ENCODE measurements at places on chromosomes 16 and 17.

- DNase-seq, result no peak
- no peaks in the 10 kb centered on the region for H3K36me3 ChIP-seq
- H3K4me1 ChIP-seq, result peaks cover 25% of the 10 kb centered on the region
- H3K4me3 ChIP-seq, result peak overlapping the region; percentile 50
- H3K27me3 ChIP-seq, result peaks cover 4% of the 10 kb centered on the region
Measured at GRCh38 chr17:78923660-78924453, 1.3 kb downstream of the TIMP2 start.

- peak overlapping the region; percentile 52 for H3K4me3 ChIP-seq
- no peaks in the 10 kb centered on the region for H3K36me3 ChIP-seq
- peaks cover 9% of the 10 kb centered on the region for H3K4me1 ChIP-seq
- no peak for DNase-seq
Measured at GRCh38 chr17:35345445-35345925, 27.9 kb downstream of the SLFN11 start.

- no peak for DNase-seq
- no peaks in the 10 kb centered on the region for H3K36me3 ChIP-seq
- H3K4me3 ChIP-seq, result no peak overlapping the region
- H3K27me3 ChIP-seq, result no peaks in the 10 kb centered on the region
- H3K27ac ChIP-seq, result no peak overlapping the region
- no peaks in the 10 kb centered on the region for H3K4me1 ChIP-seq
Measured at GRCh38 chr16:54398986-54399385, 112.4 kb upstream of the IRX3 start.

- H3K4me1 ChIP-seq, result peaks cover 26% of the 10 kb centered on the region
- H3K27me3 ChIP-seq, result no peaks in the 10 kb centered on the region
- H3K4me3 ChIP-seq, result no peak overlapping the region
- no peak for DNase-seq
- H3K27ac ChIP-seq, result no peak overlapping the region
Measured at GRCh38 chr17:77313831-77314230, 173.1 kb downstream of the SEC14L1 start.

- no peak overlapping the region for H3K4me3 ChIP-seq
- no peak for DNase-seq
- H3K27me3 ChIP-seq, result no peaks in the 10 kb centered on the region
- H3K36me3 ChIP-seq, result no peaks in the 10 kb centered on the region
Measured at GRCh38 chr16:88759245-88759975, 25.6 kb downstream of the PIEZO1 start.

GRCh38 chr17:5416901-5417300, 2.6 kb downstream of the NUP88 start:
- peak overlapping the region; percentile 97 for H3K27ac ChIP-seq
- no peak for DNase-seq
- peaks cover 34% of the 10 kb centered on the region for H3K36me3 ChIP-seq
- H3K27me3 ChIP-seq, result no peaks in the 10 kb centered on the region

- no peak for DNase-seq
- H3K36me3 ChIP-seq, result no peaks in the 10 kb centered on the region
- no peaks in the 10 kb centered on the region for H3K27me3 ChIP-seq
- H3K4me3 ChIP-seq, result peak overlapping the region; percentile 96
- H3K27ac ChIP-seq, result peak overlapping the region; percentile 76
- H3K4me1 ChIP-seq, result peaks cover 12% of the 10 kb centered on the region
Measured at GRCh38 chr17:43125967-43126910, 1.1 kb upstream of the BRCA1 start.

DNA sequence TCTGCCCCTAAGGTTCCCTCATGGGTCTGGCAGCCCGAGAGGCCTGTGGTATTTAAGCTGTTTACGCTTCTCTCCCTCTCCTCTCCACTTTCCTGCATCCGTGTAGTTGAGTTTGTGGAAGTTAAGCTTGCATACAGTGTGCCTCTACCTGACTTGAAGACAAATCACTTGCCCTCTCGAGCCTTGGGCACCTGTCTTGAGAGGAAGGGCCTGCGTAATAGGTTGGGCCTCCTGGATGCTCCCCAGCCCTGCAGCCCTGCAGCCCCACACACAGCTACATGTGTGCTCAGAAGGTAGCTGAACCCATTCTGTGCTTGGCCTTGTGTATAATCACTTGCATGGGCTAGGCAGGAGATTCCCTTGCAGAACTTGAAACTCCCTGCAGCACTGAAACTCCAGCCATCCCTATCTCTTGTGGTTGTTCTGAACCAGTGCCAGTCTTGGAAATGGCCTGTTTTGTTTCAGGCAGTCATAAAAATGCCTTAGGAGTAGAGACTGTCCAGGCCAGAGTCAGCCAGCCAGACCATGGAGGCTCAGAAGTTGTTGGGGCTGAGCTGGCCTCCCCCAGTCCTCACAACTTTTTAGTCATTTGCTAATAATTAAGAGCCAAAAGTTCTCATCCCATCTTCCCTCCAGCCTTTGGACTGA, 134.6 kb downstream of the CLEC16A start:
- H3K36me3 ChIP-seq, result no peaks in the 10 kb centered on the region
- H3K27me3 ChIP-seq, result no peaks in the 10 kb centered on the region
- H3K27ac ChIP-seq, result peak overlapping the region; percentile 25
- no peak overlapping the region for H3K4me3 ChIP-seq

DNA sequence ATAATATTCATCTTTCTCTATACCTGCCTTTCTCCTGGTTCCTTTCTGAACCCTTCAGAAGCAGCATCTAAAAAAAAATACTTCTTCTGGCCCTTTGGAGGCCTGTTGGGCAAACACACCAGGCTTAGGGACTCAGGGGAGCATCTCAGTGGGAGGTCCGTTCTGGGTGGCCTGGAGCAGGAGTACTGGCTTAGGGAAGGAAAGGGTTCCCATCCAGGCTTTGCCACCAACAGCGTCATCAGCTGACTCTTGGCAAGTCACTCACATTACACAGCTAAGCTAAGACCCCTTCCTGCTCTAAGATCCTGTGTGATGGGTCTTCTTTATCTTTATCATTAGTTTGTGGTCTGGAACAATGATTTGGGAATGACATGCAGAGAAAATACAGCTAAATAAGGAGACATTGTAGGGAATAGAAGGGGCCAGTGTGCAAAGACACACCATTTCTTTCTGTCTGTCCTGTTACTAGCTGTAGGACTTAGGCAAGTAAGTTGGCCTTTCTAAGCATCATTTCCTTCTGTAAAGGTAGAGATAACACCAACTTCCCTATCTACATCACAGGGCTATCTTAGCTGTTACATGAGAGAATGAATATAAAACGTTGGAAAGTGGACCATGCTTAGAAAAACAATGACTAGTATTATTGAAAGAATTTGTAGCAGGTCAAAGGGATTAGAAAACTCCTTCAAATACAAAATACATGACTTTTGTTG, 9.9 kb downstream of the PCTP start:
- H3K4me3 ChIP-seq, result no peak overlapping the region
- H3K27ac ChIP-seq, result no peak overlapping the region
- no peak for DNase-seq
- peaks cover 19% of the 10 kb centered on the region for H3K4me1 ChIP-seq
- H3K36me3 ChIP-seq, result no peaks in the 10 kb centered on the region
- no peaks in the 10 kb centered on the region for H3K27me3 ChIP-seq

All from gastrocnemius medialis (tissue), 4 donors.